ENCODE measurements at places on chromosomes 2 and 18.

- peak; percentile 77 for DNase-seq
These were observed 21.6 kb downstream of the PTPN2 start for GRCh38 chr18:12862467-12862866.

DNA sequence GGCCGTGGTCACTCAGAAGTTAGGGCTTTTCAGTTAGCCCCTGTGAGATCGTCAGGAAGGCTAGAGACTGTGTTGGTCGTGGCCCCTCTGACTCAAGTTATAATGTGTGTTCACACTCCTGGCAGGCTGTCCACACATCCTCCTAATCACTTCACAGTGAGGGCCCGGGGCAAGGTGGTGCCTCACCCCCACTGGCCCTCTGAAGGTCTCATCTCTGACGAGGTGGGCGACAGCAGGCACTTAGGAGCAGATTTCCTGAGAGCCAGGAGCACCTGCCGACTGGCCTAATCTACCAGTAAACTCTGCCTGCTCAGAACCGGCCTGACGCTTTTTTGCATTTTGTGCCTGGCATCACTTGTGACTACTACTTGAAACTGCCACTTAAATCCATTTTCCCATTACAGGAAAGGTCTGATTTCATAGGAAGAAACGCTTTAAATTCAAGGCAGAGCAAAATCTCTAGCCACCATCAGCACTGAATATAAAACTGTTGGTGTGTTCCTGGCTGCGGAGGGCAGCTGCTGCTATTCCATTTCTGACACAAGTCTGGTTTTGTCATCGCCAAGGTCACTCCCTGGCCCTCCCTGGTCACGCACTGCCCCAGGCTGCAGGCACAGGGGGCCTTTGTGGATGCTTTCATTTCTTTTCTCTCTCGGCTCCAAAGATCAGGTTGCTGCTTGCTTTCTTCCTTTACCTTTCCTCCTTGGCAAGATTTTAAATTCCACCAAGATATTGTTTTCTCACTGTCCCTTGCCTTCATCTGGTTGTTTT, 48.0 kb downstream of the RAB12 start:
- DNase-seq = no peak

GRCh38 chr18:63828120-63828519, 52.9 kb downstream of the SERPINB7 start:
- DNase-seq = no peak

DNA sequence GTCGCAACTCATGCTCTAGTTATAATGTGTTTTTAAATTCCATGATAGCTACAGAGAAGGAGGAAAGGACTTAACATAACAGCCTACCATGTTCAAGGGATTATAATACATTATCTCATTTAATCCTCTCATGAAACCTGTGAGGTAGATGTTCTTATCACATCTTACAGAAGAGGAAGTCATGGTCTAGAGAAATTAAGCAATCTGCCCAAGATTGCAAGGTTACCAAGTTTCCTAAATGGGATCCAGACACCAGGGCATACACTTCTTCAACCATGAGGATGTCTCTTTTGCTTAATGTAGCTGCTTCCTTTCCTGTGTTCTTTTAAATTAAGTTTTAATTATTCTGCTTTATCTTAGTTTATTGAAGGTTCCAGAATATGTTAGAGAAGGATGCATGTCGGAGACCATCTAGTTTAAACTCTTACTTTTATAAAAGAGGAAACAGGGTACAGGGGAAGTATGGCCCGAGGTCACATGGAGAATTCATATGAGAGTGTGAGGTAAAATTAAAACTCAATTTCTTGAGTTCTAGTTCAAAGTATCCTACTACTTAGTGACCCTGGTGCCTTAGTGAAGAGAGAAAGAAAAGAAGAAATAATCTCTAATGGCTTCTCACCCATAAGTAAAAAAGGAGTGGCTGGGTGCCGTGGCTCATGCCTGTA, 3.6 kb upstream of the IL1A start:
- no peak for DNase-seq

DNA sequence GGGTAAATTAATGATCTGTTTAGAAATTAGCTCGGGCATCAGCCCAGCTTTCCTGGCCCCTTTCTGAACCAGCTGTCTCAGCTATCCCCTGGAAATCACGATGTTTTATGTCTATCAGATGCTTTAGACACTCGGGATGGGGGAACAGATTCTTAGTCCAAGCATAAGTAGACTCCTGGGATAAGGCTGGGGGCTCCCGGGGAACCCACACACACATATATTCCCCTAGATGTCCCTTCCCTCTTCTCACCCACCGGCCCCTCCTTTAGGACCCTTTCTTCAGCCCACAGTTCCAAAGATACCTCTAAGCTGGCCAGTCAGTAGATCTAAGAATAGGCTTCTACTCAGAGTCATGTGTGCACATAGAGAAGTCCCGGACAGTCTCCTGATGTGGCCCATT, 151.5 kb upstream of the COPS8 start:
- DNase-seq = no peak

- peak; percentile 33 for DNase-seq
These were observed 54.6 kb upstream of the GPR17 start for GRCh38 chr2:127591221-127591923.

DNA sequence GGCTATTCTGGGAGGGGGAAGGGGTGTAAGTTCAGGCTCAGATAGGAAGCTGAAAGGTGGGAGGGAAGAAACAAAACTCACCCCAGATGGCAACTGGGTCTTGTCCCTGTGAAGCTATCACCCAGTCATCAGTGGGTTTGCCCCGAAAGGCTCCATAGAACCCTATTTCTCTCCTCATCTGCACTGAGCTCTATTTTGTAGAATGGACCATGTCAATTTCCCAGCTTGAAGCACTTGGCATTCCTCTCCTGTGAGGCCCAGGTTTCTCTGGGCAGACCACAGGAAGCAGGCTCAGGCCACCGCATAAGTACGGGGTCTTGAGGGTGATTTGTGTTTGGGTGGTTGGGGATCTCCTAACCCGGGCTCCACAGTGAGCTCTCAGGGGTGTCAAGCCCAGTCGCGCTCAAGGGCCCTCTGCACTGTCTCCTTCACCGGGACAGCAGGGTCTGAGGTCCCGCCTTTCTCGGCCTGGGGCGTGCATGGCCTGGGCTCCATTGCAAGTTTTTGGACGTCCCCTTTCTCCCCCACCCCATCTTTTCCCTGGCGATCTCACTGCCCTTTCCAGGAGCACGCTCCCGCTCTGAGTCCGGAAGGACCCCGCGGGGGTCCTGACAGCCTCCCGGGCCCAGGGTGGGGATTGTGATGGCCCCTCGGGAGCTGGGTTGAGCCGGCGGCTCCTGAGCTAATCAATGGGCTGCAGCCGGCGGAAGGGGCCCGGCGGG, 27.3 kb upstream of the NOTO start:
- DNase-seq = no peak

GRCh38 chr2:230714136-230714480, 1.5 kb downstream of the CAB39 start:
- DNase-seq = peak; percentile 80

DNA sequence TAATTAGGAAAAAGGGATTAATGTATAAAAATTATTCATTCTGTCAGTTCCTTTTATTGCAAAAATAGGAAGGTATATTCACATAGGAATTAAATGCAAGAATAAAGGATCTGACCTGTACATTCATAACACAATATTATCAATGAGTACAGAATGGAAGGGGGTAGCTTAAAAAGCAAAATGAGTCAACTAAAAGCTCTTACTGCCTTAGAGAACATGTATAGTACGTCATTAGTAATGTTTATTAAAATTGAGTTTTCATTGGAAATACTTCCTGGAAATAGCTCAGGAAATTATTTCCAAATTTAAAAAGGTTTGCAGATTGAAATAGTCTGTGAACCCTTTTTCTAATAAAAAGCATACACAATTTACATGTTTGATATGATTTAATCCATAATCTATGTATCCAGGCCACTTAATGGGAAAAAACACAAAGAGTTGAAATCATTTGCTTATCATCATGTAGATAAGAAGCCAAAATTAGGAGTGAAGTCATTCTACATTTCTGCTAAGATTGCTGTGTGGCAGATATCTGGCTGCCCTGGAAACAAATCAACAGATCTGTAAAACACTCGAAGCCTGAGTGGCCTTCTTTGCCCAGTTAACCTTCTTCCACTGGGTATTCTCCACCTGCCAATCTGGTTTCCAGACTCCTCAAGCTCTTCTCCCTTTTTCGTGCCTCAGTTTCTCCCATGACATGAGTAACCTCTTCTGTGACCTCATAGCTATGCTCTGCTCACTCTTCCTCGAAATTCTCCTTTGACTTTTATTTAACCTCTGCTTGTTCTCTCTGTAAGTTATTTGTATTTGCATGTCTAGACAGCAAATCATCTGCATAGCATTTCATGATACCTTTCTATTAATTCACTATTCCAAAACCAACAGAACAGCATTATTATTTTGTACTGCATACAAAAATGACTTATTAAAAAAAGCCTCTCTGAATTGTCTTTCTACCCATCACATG, 181.2 kb upstream of the REV1 start:
- DNase-seq = no peak

GRCh38 chr18:23803755-23804154, 114.5 kb downstream of the LAMA3 start:
- DNase-seq = no peak

- DNase-seq = no peak
These were observed 4.7 kb downstream of the DPYSL5 start for GRCh38 chr2:26852405-26853306.

GRCh38 chr2:101307503-101307902, 998 bp downstream of the RNF149 start:
- peak; percentile 68 for DNase-seq

DNA sequence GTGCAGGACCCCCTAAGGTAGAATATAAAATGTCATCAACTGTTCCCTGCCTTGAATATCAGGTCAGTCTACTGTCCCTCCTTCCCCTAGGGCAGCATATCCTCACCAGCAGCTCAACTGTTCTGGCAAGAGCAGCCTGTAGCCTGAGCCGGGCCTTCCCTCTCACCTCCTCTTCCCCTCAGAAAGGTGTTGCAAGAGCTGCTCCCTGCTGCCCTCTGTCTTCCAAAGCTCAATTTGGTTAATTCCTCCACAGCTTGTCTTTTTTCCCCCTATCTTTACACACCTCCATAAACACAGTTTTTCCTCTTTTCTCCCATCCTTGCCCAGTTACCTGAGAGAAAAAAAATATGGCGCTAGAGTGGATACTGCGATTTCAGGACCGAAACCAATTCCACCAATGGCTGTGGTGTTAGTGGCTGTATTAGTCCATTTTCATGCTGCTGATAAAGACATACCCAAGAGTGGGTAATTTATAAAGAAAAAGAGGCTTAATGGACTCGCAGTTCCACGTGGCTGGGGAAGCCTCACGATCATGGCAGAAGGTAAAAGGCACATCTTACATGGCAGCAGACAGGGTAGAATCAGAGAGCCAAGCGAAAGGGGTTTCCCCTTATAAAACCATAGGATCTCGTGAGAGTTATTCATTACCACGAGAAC, 184.7 kb downstream of the MREG start:
- peak; percentile 65 for DNase-seq

DNA sequence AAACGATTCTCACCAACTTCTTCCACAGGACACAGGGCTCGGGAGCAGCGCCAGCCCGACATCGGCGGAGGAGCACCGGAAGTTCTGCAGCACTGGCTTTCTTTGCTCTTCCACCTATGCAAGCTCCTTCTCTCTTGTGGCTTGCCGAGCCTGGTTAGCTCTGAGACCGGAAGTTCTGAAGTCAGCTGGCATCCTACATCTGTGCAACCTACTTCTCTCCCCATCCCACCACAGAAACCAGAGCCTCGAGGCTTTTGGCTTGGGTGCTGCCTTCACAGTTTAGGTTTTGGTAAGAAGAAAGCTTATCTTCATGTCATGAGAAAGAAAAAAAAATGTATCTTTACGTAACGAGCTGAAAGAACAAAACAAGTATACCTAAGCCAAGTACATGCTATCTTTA, 111.7 kb downstream of the ANKRD44 start:
- DNase-seq = no peak

DNA sequence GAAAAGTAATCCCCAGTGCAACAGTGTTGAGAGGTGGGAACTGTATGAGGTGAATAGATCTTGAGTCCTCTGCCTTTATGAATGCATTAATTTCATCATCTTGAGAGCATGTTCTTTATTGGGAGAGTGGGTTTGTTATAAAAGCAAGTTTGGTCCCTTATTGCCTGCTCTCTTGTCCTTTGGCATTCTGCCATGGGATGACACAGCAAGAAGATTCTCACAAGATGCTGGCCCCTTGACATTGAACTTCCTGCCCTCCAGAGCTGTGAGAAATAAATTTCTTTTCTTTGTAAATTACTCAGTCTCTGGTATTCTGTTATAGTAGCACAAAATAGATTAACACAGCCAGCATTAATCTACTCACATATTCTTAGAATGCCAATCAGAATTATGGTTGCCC, 108.6 kb downstream of the EHBP1 start:
- DNase-seq = no peak

DNA sequence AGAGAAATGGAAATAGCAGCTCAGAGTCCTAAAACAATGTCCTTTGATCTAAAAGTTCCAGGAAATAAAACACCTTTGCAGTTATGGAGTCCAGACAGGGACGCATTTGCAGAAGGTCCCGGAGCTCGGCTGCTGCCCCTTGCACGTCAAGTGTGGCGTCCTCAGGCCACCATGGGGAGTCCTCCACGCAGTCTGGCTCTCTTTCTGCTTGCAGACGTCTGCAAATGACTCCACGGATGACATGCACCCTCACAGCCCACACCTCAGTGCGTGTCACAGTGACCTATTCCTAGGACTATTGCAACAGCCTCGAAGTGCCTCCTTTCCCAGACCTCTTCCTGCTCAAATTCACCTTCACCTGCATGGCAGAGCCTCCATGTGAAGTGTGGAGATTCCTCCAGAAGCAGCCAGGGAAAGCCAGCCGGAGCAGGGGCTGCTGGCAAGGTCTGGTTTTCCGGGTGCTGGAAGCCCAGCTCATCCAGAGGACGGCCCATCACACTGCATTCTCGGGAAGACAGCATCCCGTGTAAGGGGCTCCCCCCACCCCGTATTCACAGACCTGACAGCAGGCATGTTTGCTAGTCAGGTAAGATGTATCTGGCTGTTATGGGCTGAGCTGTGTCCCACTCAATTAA, 137.7 kb downstream of the ASB1 start:
- no peak for DNase-seq

- DNase-seq = peak; percentile 26
These were observed 240.3 kb downstream of the CDH7 start for GRCh38 chr18:65990944-65991708.

DNA sequence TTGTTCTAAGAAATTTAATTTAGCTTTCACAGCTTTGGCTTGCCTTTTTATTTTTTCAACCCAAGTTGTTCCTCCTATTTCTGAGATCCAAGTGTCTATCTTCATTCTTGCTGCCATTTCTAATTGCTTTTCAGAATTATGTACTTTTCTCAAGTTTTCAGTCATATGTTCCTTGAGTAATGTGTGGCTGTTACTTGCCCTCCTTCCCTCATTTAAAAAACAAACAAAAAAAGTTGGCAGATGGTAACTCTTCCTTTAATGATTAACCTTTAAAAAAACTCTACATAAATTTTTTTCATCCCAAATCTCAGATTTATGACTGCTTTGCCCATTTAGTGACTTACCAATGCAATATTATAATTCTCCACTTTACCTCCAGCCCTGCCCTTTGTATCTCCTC, 131.3 kb downstream of the GALNT3 start:
- DNase-seq = no peak

All from bronchial epithelial cell (primary cell).